Stimulated activated CD4-positive, alpha-beta T cell treated with anti-CD3 and anti-CD28 coated beads, Interleukin-15, amount 100 ng/mL, for 48 hours (primary cell): ENCODE measurements at places on chromosomes 1 and 21.

DNA sequence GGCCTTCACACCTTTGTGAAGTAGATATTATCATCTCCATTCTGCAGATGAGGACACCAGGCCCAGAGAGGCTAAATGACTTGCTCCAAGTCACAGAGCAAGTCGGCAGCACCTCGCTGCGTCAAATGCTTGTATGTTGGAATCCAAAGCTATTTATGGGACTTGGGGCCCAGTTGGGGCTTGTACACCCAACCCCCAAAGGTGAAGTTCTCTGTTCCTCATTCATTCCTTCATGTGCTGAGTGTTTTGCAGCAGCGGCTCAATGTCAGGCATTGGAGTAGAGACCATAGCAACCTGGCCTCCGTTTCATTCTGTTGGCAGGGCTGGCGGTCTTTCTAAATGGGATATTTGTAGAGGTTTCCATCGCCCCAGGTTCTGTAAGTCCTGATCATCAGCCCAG is 113.4 kb upstream of the SLC25A33 start:
- no peak for DNase-seq

GRCh38 chr21:31180256-31181081 is 142.2 kb upstream of the KRTAP19-8 start:
- DNase-seq: no peak

GRCh38 chr1:1760715-1761114 is 17.6 kb downstream of the NADK start:
- no peak for DNase-seq

GRCh38 chr1:45304311-45305081 is 22.2 kb upstream of the HPDL start:
- no peak for DNase-seq

- DNase-seq: no peak
These were observed 457.8 kb downstream of the PTPRC start for GRCh38 chr1:199096591-199096990.

DNA sequence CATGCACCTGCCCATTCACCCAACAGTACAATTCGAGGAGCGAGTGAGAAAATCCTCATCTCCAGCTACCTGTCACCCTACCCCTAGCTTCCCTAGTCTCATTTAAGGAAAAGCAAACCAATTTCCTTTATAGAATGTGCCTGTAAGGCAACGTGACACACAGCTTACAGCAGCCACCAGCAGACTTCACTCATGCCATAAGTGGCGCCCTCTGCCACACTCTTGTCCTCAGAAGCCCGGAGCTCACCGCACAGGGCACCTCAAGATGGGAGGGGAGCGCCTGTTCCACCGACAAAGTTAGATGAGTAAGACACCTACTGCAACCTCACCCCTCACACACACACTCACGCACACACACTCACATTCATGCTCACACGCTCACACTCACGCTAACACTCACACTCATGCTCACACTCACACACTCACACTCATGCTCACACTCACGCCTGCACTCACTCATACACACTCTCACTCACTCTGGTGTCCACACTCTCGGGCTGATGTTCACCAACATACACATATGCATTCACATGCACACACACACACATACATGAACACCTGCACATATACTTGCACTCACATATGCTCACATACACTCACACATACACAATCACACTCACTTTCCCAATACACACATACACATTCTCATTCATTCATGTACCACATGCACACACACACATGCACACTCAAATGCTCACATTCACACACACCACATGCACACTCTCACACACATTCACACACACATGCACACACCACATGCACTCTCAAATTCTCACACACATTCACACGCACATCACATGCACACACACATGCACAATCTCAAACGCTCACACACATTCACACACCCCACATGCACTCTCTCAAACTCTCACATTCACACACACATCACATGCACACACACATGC is 170.7 kb downstream of the PSMG1 start:
- no peak for DNase-seq

- DNase-seq: no peak
These were observed 127.6 kb upstream of the IVNS1ABP start for GRCh38 chr1:185444676-185445075.

DNA sequence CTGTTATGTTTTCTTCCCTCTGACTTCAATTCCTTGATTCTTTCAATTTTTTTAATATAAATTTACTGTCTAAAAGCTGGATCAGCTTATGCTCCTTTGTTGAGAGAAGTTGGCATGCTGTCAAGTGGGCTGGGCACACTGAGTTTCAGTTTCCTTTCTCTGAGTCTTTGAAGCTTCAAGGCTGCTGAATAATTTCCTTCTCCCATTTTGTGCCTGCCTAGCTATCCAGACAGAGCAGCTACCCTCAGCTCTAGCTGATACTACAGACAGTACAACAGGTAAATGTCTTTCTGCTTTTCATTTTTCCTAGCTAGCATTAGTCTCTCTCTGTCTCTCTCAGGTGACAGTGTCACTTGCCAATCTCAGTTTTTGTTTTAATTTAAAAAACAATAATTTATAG is at the start of gene IFI44:
Gene IFI44, plus strand, starts transcription at position 204 of the 400 bp plus-strand sequence. CDS start 365 bp downstream, outside the sequence.
- peak; percentile 52 for DNase-seq

GRCh38 chr1:193348091-193348768 is 161.8 kb upstream of the B3GALT2 start:
- no peak for DNase-seq

GRCh38 chr1:234544087-234544579 is 65.2 kb upstream of the TARBP1 start:
- peak; percentile 38 for DNase-seq

DNA sequence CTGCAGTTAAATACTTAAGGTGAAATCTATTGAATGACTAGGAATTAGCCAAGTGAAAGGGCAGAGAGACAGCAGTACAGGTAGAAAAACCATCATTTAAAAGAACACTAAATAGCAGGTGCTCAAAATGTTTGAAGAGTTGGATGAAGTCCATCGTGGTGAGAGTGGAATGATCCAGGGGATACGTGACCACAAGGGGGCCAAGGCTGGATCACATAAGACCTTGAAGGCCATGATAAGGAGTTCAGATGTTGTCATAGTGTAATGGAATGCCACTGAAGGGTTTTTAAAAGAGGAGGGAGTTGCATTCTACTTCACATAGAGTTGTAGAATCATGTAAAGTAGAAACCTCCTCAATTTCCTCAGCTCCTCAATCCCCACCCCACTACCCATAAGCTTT is 34.8 kb upstream of the HOOK1 start:
- DNase-seq: no peak

DNA sequence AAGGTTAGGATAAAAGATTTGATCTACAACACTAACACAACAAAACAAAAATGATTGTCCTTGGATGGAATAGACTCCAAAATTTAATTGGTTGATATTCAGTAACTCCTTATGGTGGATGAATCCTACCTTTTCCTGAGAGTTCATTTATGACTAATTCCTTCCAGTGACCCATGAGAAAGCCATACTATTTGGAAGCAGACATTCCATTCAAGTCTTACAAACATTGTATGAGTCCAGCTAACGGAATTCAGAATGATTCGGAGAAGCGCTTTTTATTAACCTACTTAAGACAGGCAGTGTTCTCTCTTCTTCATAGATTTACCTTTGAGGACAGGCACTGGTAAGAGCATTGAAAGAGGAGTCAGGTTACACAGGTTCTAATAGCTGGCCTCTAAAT is 155.6 kb upstream of the ZNF648 start:
- no peak for DNase-seq

- DNase-seq: no peak
These were observed 273.7 kb upstream of the AJAP1 start for GRCh38 chr1:4380564-4381168.

- no peak for DNase-seq
These were observed 7.3 kb downstream of the CD244 start for GRCh38 chr1:160855181-160855981.

GRCh38 chr1:166902279-166902678 is 26.2 kb upstream of the TADA1 start:
- no peak for DNase-seq

DNA sequence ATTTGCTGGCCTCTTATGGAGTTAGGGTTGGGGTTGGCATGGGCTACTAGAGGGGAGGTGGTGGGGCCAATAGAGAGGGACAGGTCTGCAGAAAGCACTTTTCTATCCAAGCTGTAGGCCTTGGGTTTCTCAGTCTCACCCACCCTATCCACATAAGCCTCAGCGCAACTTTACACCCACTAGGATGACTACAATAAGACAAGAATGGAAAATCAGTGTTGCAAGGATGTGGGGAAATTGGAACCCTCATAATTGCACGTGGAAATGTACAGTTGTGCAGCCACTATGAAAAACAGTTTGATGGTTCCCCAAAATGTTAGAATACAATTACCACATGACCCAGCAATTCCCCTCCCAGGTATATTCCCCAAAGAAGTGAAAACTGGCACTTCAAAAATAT is 14.0 kb upstream of the GSTM4 start:
- no peak for DNase-seq

- DNase-seq: no peak
These were observed 133.8 kb downstream of the LRRC40 start for GRCh38 chr1:70071601-70072000.
